NT2/D1 (cell line): ENCODE measurements at places on chromosomes 16 and 17.

DNA sequence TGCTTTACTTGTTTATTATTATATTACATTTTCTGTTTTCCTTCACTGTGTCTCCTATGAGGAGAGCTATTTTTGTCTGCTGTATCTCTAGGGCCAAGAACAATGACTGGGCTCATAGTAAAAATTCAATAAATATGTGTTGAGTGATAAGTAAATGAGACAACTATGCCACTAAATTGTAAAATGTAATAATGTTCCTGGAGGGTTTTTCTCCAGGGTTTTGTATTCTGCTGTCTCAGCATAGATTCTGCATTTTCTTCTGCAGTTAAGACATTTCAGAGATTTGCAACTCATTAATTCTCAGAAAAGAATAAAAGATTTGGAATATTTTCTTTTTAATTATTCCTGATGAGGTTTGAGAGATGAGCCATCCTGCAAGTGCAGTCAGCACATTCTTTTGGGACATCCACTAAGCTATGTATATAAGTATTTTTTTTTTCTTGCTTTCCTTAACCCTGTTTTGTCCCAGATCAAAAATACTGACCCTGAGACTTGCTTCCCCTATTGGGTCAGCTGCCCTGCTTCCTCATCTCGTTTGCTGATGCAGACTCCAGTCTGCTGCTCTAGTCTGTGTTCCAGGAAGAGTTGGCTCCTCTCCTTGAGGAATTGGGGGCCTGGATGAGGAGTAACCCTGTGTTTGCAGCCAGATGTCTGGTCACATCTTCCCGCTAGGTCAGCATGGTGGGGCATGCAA, 122.9 kb downstream of the ABCA8 start:
- DNase-seq: no peak

DNA sequence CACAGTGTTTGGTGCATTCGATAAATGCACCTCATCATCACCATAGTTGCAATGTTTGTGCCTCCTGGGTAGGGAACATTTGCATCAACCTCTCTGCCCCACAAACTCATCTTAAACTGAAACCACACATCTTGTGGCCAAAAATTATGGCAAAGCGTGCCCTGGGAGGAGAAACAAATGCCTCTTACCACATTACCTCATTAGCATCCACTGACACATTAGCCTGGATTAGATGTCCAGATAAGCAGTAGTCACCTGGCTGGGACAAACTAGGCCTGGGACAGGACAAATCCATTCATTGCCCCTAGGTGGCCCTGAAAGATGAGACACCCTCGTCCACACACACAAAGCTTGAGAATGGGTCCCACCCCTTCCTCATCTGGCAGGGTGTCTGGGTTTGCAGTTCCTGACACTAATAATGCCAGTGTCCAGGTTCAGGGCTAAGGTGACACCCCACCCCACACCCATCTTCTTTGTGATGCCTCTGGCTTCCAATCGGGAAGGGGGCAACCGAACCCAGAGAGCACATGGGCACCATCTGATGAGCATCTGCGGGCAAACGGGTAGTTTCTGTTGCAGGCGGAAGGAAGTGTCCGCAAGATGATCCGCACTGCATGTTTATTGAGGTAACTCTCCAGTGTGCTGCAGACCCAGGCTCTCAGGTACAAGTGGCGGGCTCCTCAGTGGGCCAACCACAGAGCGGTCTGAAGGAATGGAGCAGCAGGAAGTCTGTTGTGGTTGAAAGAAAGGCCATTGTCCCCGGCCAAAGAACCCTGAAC, 8.6 kb downstream of the XYLT1 start:
- no peak for DNase-seq

GRCh38 chr17:8345951-8346665, 6.5 kb downstream of the ODF4 start:
- DNase-seq: no peak

DNA sequence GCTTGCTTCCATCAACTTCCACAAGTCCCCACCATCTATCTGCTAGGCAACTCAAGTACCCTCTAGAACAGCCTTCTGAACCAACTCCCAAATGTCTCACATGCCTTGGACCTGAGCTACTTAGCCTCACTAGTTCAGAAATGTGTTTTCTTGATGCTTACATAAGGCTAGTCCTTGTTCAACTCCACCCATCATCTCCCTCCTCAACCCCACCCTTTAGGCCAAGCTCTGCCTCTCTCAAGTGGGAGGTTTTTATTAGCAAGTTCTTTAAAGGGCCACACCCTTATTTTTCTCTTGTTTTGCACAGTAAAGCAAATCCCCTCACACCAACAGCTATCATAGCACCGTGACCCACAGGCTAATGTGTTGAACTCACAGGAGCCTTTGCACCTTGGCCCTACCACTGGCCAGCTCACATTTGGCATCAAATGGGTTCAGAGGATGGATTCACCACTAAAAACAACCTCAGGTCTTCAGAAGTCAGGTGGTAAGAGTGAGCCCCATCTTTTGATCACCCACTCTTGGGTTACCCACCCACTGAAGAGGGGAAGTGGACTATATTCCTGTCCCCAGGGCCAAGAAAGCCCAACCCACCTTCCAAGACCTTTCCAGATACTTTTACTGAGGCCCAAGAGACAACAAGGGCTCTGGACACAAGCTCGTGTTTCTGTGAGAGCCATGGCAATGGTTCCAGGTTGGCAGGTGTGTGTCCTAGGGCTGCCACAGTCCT, 12.2 kb downstream of the PIK3R5 start:
- DNase-seq: no peak

GRCh38 chr17:18185391-18185790, 1.8 kb downstream of the ALKBH5 start:
- no peak for DNase-seq

- DNase-seq: no peak
Observed at GRCh38 chr16:88636488-88637265, 1.7 kb upstream of the IL17C start.

GRCh38 chr16:67499106-67499505, 15.8 kb upstream of the AGRP start:
- DNase-seq: no peak

GRCh38 chr17:46212634-46213435, 19.6 kb upstream of the KANSL1 start:
- no peak for DNase-seq

- DNase-seq: no peak
Observed at GRCh38 chr17:45747911-45748310, 36.2 kb upstream of the CRHR1 start.

DNA sequence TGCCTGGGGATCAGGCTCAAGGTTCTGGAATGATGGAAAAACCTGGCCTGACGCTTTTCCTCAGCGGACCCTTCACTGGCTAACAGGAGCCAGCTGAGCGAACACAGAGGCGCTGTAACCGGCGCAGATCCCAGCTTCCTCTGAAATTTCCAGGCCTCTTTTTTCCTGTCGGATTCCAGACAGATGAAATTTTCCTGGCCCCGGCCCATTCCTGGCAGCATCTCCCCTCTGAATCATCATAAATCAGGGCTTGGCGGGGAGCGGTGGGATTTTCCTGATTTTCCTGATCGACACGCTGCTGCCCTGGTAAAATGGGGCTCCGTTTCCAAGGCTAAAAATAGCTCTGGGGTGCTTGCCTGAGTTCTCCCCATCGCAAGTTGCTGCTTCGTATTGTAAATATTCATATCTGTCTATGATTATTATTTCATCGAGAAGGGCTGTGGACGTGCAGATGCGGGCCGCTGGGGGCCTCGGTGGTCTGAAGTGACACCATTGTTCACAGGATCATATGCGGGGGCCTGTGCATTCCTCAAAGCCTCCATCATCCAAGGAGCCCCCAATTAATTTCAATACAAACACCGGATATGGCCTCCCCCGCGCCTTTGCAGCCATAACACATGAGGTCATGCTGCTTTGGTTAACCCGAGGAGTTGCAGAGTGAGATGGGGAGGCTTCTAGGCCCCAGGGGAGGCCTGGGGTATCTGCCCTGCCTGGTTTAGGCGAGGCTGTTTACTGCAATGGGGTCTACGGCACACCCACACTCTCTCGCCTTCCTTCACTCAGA, 45.8 kb upstream of the ETV4 start:
- DNase-seq: no peak

GRCh38 chr16:31487720-31488467, 5.0 kb downstream of the SLC5A2 start:
- DNase-seq: no peak
